NB4 (cell line): ENCODE measurements at places on chromosomes 4 and X.
A peak's percentile ranks its signal among the peaks of the same experiment; 100 is the strongest.

DNA sequence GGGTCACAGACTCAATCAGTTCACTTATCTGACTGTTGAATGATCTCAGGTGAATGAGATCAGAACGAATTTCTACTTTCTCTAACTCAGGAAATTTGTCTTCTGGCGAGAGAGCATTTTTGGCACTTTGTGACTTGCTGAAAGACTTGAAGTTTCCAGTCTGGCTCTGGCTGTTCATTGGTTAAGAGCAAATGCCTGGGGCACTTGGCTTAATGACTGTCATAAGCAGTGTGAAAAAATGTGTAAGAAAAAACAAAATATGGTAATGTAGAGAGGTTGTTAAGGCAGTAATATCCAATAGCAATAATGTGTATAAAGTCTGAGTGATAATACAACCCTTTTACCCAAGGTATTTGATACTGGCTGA, 71.3 kb upstream of the PGRMC2 start:
- no peak for DNase-seq

DNA sequence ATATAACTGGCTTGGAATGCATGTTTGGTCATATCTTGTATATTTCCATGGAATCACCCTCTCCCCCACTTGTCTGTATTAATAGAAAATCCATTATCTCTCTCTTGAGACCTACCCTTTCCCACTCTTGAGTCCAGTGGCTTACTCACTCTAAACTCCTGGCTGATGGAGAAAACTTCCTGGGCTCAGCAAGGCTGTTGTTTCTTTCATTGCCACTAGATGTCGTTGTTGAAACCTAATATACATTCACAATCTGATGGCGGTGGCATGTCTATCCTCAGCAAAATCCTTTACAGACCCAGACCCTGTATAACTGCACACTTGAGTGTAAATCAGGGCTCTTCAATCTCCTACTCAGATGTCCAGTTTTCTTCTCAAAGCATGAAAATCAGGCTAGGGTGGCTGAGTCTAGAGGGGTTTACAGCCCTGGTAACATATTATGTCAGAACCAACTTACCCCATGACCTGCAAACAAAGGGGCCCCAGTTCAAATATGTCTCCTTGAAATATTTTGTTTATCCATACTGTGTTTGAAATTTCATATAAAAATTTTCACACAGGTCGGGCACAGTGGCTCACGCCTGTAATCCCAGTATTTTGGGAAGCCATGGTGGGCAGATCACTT, 70.0 kb upstream of the FAM241A start:
- DNase-seq, result peak; percentile 55

DNA sequence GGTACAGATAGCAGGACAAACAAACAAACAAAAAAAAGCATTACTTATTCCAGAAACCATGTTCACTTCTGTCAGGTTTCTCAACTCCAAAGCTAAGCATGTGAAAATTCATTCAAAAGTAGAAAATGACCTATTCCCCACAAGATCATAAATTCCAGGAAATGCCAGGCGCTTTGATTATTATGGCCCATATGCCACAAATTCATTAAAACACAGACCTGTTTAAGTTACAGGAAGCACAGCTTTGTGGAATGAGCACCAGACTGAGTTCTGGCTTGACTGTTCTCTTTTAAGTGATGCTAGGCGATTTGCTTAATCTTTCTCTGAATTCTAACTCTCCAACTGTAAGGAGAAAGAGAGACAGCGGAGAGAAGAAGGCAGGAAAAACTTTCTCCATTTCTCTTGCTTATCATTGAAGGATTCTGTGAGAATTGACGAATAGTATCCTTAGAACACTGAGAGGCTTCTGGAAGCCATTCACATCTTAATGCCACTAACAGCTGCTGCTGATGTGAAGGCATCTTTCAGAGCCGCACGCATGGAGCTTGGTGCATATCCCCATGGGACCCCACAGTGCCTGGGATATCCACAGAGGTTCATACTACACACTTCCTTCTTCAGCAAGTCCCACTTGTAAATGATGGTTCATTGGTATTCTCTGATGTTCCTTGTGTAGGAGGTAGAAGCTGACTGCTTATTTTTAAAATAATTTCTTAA, 138.0 kb downstream of the ZNF674 start:
- DNase-seq, result no peak

DNA sequence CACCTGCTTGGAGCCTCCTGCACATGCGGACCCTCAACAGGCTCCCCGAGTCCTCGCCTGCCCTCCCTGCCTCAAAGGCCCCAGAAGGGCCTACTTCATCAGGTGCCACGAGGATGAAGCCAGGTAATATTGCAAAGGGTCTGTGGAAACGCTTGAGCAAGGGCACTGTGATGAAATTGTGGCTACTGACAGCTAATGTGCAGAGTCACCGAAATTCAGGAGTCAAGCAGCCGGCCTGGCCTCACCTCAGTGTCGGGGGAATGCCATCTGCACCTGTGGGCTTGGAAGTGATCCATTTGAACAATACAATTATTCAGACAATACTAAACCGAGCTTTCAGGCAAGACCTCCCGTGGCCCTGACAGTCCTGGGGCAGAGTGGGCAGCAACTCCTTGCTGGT, 3.1 kb upstream of the FGFR3 start:
- DNase-seq, result no peak

DNA sequence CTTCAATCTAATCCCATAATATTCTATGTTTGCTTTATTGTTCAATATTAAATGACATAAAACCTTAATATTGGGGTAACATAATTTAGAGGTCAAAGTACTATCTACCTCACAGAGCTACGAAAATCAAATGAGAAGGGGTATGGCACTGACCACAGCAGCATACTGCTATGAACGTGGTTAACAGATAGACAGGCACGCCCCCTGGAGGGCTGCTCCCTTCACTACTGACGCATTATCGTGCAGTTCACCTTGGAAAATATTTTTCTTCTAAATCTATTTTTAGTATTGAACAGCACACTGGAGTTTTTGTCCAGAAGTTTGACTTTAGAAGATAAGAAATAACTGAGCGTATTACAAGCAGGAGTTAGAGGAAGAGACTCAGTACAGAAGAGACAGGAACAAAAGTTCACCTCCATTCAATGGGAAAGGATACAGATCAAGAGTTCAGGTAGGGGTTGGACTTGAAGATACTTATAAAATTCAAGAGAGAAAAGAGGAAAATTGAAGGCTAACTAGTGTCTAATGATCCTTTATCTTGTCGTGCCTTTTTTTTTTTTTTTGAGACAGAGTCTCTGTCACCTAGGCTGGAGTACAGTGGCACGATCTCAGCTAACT, 22.7 kb downstream of the MAP9 start:
- peak; percentile 55 for DNase-seq

DNA sequence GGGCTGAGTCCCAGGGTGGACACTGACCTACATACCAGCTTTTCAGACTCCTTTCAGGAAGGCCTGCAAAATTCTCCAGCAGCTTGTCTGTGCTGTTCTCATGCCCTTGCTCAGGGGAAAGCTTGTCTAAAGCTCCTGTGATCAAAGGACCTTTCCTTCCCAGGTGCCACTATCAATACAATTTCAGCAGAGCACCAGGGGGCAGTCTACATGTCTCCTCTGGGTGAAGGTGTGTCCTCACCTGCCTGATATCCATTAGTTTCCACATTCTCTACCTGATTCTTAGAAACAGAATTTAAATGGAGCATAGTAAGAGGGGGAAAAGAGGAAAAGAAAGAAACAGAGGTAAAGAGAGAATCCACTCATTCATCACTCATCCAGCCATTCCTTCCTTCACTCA, 114.2 kb downstream of the PPARGC1A start:
- no peak for DNase-seq

DNA sequence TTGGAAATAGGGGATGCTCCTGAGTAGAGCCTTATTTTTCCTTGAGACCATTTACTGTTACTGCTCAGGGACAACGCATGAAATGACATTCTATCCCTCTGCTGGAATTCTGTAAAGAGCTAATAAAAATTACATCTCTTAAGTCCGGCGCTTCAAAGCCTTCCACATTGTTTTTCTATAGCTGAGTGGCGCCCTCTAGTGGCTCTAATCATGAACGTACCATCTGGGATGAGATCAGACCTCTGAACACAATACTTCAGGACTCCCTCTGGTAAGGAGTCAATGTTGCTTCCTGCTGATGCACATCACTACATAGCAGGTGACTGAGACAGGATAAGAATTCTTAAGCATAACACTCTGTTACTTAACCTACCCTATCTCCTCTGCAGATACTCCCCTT, 6.0 kb downstream of the HMGN5 start:
- DNase-seq, result peak; percentile 71

- DNase-seq, result no peak
Observed at GRCh38 chr4:8830611-8831200, 40.9 kb downstream of the HMX1 start.

- DNase-seq, result peak; percentile 44
Observed at GRCh38 chrX:115642895-115643530, 82.0 kb downstream of the PLS3 start.

- DNase-seq, result no peak
Observed at GRCh38 chr4:829291-829690, 3.4 kb upstream of the CPLX1 start.

DNA sequence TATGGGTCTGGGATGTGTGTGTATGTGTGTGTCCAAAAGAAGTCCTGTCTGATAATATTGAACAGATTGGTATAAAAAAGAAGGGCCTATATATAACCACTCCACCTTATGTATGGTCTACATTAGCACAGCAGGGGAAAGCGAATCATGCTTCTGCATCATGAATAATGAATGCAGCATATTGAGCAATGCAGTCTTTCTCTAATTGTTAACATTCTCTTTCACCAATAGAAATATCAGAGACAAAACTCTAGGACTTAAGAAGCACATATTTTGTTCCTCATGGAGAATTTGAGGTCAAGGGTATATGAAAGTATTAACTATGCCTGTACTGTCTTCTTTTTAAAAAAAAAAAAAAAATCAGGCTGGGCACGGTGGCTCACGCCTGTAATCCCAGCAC, 264.3 kb upstream of the NOCT start:
- no peak for DNase-seq

GRCh38 chrX:7987160-7988012, 60.2 kb upstream of the PNPLA4 start:
- peak; percentile 82 for DNase-seq

- DNase-seq, result no peak
Observed at GRCh38 chr4:163568843-163569242, 74.4 kb downstream of the TMA16 start.

DNA sequence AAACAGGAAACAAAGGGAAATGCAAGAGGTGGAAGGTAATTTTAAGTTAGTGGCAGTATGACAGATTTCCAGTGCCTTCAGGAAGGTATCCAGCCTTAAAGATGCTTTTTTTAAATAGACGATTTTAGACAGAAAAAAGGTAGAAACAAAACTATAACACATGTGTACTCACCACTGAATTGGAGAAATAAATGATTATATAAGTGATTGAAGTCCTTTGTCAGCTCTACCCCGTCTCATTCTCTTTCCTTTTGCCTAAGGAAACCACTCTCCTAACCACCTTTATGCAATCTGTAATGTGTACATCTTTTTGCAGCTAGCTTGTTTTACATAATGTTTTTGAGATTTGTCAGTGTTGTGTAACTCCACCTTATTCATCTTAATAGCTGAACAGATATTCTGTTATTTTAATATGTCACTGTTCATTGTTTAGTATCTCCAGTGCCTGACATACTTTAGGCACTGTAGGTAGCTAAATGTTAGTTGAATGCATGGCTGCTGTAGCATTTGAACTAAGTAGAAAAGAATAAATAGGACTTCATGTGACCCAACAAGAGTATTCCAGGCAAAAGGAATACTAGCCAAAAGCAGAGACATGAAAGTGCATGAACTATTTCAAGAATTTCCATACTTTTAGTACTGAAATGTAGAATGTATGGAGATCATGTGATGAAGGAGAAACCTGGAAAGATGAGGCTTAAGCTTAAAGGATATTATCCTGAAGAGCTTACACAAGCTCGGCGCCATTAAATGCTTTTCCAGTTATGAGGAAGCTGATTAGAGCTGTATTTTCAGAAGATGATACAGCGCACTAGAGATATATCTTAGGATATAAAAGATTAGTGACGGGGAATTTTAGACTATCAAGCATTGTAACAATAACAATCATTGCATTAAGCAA, 865 bp downstream of the FAM200B start:
- DNase-seq, result peak; percentile 62

- DNase-seq, result no peak
Observed at GRCh38 chr4:54139332-54139731, 39.4 kb downstream of the GSX2 start.

DNA sequence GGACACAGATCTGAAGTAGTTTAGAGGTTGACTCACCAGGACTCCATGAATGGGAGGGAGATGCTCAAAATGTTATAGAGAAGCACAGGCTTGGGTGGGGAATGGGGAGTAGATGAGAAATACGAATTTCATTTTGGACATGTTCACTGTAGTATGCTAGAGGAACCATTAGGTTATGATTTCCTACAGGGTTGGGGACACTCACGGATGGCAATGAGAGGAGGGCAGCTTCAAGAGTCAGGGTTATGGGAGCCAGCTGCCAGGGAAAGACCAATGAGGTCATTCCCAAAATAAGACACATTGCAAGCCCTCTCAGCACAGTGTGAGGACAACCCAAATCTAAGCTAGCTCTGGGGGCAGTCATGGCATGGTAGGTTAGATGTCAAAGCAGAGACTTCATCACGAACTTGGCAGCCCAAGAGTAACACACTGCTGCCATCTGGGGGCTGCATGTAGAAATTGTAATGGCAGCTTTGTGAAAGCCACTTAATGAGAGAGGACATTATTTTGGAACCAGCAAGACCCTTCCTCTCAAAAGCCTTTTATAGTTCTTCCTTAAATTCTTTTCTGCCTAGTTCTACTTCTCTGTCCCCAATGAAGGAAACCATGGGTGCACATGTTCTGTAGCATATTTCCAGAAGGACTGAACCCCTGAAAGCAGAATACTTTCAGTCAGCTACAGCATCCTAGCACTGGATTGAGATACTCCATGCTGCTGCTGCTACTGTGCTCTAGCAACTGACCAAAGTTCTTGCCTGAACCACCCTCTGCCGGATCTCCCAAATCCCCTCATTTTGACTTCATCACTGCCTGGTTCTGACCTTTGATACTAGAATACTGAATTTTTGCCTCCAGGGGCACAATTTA, 16.2 kb upstream of the ZCCHC12 start:
- peak; percentile 74 for DNase-seq

- no peak for DNase-seq
Observed at GRCh38 chrX:106437407-106437806, 174.4 kb upstream of the RADX start.

- DNase-seq, result peak; percentile 68
Observed at GRCh38 chr4:1767061-1767769, 25.9 kb upstream of the FGFR3 start.

GRCh38 chr4:151940926-151941617, 180.3 kb upstream of the GATB start:
- peak; percentile 75 for DNase-seq

GRCh38 chr4:95445251-95445650, 103.5 kb downstream of the UNC5C start:
- DNase-seq, result no peak

- peak; percentile 45 for DNase-seq
Observed at GRCh38 chrX:110442635-110443034, 84.0 kb downstream of the RTL9 start.

GRCh38 chr4:121800638-121800960, 524 bp upstream of the EXOSC9 start:
- no peak for DNase-seq
